ENCODE measurements at places on chromosomes 7 and 10.

DNA sequence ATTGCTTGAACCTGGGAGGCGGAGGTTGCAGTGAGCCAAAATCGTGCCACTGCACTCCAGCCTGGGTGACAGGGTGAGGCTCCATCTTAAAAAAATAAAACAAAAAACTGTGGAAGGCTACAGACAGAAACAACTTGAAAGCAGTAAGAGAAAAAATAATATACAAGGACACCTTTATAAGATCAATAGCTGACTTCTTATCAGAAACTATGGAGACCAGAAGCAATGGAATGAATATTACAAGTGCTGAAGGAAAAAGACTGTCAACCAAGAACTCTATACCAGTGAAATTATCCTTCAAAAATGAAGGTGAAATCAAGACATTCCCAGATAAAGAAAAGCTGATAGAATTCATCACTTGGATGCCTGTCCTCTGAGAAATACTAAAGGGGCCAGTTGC is 49.0 kb downstream of the RBAK start:
- DNase-seq, result no peak

GRCh38 chr7:34787586-34787985 is 129.6 kb downstream of the NPSR1 start:
- no peak for DNase-seq

GRCh38 chr7:85774986-85775385 is 588.1 kb upstream of the SEMA3D start:
- DNase-seq, result no peak

GRCh38 chr10:112979927-112980326 is 29.9 kb downstream of the TCF7L2 start:
- DNase-seq, result no peak

GRCh38 chr7:877312-878232 is 1.2 kb downstream of the GET4 start:
- DNase-seq, result no peak

- DNase-seq, result no peak
Measured at GRCh38 chr7:157721468-157722136, 384.8 kb downstream of the DNAJB6 start.

- no peak for DNase-seq
Measured at GRCh38 chr7:107372298-107372697, 97.6 kb upstream of the GPR22 start.

- DNase-seq, result no peak
Measured at GRCh38 chr7:30659312-30659711, 22.9 kb downstream of the CRHR2 start.

DNA sequence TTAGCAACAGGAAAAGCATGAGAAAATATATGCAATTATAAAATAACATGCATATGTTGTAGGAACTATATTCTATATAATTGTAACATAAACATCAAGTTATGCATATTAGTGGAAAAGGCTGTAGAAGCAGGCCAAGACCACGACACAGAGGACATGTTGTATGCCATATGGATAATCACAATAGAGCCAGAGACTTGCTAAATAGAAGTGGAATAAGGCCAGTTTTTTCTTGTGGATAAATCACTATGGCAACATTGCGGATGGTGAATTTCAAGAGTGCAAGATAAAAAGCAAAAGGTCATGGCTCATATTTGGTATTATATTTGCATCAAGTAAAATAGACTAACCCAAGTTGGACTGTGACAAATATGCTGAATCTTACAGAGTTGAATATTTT is 93.0 kb downstream of the PCDH15 start:
- DNase-seq, result no peak

GRCh38 chr7:57868771-57869483 is 418.9 kb downstream of the ZNF716 start:
- DNase-seq, result no peak

GRCh38 chr7:111992601-111993000 is 213.6 kb downstream of the DOCK4 start:
- DNase-seq, result no peak

GRCh38 chr7:21154614-21155013 is 273.3 kb upstream of the SP4 start:
- no peak for DNase-seq

- no peak for DNase-seq
Measured at GRCh38 chr10:3428826-3429225, 256.2 kb upstream of the PITRM1 start.

DNA sequence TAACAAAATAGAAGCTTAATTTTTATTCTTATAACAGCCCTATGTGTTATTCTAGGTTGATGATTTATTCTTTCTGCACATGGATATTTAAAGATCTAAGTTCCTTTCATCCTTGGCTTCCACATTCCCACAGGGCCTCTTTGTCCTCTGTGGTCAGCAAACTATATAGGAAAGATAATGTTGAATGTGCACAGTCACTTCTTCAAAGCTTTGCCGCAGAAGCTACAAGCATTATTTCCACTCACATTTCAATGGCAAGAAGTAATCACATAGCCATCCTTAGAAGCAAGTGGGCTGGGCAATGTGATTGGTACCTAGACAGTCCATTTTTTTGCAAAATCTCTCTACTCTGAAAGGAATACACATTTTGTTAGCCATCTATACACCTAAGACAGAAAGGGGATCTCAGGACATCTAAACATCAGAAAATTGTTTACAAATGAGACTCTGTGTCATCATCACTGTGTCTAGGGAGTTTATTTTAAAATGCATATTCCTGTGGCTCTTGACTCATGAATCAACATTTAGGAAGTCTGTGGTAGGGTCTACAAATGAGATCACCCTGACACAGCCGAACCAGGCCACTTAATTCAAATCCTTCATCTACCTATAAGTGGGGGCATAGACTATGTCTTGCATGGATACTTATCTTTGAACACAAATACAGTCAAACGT is 1060.5 kb downstream of the XPNPEP1 start:
- DNase-seq, result no peak

DNA sequence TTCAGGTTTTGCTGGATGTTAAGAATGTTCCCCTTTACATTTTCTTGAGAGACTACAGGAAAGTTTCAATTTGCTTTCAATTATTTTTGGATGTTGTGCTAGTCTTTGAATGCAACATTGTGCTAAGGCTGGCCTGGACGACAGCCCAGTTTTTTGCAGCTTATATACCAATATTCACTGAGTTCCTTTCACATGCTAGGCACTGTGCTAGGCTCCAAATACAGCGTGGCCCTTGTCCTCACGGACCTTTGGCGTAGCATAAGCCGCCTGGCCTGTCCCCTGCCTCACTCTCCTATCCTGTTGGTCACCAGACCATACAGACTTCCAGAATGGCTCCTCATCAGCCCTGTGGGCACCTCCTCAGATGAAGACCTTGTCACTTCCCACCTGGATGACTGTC is 19.5 kb upstream of the HSPA12A start:
- no peak for DNase-seq

DNA sequence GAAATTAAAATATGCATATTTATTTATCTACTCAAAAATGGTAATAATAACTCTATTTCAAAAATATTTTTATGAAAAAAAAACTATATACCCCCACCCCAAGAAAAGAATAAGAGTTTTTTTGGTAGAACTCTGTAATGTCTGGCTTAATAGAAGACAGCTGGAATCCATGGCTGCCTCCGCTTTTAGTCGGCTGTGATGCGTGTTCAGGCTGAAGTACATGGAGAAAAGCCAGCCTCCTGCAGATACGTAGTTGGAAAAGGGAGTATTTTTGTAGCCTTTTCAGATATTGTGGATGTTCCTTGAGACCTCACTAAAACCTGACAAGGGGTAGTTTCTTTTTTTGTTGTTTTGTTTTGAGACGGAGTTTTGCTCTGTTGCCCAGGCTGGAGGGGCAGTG is 10.0 kb downstream of the FOXK1 start:
- DNase-seq, result no peak

DNA sequence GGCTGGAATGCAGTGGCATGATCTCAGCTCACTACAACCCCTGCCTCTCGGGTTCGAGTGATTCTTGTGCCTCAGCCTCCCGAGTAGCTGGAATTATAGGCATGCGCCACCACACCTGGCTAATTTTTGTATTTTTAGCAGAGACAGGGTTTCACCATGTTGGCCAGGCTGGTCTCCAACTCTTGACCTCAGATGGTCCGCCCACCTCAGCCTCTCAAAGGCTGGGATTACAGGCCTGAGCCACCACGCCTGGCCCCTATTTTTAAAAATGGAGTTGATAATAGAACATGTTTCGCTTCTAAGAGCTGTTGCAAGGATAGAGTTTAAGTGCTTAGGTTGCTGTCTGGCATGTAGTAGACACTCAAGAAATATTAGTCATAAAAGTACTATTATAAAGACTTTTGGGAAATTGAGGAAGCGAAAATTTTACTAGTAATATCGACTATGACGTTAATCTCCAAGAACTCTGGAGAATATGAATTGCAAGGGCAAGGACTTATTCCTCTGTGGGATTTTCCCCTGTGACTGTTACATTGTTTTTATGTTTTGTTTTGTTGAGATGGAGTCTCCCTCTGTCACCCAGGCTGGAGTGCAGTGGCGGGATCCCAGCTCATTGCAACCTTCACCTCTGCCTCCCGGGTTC is 7.9 kb downstream of the GTF2I start:
- DNase-seq, result no peak

- DNase-seq, result peak; percentile 16
Measured at GRCh38 chr7:101553018-101553770, 75.9 kb downstream of the MYL10 start.

GRCh38 chr7:122219253-122219865 is 75.3 kb upstream of the AASS start:
- no peak for DNase-seq

- DNase-seq, result no peak
Measured at GRCh38 chr10:69819716-69820506, 18.2 kb downstream of the COL13A1 start.

GRCh38 chr7:105992905-105993304 is 29.8 kb downstream of the CDHR3 start:
- no peak for DNase-seq

- DNase-seq, result no peak
Measured at GRCh38 chr10:104937567-104937966, 296.5 kb downstream of the SORCS3 start.

DNA sequence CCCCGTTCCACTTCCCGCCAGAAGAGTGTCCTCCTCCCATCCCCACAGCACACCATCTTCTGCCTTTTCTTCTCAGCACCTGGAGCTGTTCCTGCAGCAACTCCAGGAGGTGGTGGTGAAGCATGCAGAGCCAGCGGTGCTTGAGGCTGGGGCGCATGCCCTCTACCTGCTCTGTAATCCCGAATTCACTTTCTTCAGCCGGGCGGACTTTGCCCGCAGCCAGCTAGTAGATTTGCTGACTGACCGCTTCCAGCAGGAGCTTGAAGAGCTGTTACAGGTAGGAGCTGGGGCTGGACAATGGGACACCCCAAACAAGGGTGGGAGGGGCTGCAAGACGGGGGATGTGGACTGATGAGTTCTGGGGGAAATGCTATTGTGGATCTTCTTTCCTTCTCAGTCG is 19.1 kb upstream of the PVRIG start:
- DNase-seq, result no peak

DNA sequence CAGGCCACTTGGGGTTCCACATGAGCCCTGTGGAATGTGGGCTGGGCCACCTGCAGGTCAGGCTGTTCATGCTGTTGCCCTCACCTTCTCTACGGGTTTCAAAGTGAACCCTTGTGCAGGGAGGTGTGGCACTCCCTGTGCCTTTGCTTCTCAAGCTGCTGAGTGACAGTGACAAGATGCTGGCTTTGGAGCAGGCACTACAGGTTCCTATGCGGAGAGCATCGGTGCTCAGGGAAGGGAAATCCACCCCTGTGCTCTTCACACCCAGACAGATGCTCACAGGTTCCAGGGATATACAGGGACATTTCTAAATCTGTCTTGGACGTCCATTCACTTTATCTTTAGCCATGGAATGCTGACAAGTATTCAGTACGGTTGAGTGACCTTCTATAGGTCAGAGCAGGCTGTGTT is 1005.0 kb downstream of the LRMDA start:
- DNase-seq, result no peak

DNA sequence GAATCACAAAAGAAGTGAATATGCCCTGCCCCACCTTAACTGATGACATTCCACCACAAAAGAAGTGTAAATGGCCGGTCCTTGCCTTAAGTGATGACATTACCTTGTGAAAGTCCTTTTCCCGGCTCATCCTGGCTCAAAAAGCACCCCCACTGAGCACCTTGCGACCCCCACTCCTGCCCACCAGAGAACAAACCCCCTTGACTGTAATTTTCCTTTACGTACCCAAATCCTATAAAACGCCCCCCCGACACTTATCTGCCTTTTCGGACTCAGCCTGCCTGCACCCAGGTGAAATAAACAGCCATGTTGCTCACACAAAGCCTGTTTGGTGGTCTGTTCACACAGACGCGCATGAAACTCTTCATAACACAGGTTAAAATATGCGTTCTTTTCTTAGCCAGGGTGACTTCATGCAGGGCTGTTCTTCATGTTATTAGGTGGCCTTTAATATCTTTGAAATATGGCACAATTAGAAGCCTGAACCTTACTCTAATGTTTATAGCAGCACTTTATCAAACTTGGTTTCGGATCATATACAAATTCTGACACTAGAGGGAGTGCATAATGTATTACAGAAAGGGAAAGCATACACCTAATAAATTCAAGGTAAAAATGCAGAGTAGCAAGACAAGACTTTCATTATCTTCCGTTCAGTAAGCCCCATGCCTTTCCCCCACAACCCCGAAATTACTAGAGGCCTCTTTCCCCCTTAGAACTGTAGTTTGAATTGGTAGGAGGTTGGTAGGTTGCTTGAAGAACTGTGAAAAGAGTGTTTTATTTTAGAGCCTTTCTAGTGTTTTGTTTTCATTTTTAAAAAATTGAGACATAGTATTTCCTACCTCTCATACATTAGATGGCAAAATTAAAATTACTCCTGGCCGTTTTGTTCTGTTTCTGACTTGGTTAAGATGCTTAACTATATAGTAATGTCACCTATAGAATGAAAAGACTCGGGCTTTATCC is 117.9 kb downstream of the NPY start:
- no peak for DNase-seq

- no peak for DNase-seq
Measured at GRCh38 chr7:123738356-123738755, 10.4 kb downstream of the WASL start.

DNA sequence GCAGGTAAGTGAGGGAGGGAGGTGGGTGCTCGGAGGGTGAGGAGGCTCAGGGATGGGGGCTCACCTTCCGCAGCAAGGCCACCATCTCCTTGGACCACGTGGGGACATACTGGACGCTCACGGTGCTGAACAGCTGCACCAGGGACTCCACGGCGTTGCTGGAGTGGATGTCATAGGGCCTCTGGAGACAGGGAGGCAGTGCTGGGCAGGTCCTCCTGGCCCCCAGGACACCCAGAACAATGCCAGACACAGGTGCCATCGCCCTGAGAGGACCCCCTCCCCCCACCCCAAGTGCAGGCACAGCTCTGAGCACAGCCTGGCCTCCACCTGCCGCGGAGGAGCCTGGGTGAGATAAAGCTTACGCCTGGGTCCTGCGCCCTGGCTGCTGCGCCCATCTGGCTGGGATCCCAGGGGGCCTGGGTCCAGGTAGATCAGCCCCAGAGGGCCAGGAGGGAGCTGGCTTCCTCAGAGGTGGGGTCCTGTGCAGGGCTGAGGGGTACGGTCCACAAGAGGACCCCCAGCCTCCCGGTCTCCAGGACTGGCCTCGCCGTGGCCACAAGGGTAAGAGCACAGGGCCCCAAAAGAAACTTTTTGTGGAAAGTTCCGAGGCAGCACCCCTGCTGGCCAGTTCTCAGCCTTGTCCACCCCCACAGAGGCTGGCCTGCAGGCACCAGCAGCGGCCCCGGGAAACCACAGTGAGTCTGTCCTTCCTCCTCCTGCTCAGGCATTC is 37.8 kb downstream of the DPYSL4 start:
- no peak for DNase-seq

Measured in mesothelial cell of epicardium (in vitro differentiated cells).